ENCODE measurements at places on chromosomes 1 and 21.

DNA sequence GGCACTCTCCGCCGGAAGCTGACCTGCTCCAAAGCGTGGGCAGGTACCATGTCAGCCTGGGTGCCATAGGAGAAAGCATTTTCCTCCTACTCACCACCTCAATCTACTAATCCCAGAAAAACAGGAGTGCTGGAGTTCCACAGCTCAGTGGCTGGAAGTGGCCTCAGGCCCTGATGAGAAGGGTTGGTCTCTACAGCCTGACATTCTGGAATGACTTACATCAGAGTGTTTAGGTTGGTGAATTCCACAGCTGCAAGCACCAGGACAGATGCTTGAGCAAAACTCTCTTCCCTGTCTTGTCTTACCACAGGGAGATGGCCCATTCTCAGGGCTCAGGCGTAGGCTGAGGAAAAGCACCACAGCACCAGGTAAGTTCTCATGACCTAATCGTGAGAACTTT is 5.5 kb downstream of the SEC16B start:
- no peak for DNase-seq

DNA sequence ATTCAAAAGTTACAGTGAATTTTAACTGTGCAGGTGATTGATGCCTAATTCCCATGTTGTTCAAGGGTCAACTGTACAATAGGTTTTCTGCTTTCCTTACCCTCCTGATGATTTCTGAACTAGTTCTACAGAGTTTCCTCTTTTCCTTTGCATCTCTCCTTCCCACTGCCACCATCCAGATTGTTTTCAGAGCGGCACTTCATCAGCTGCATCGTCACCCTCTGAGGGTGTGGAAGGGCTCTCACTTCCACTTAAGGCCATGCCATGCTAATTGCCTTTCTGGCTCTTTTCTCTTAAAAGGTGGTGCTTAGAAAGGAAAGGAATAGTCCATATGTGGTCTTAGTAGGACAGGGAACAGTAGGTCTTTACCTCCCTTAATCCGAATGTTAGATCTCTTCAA is 39.1 kb downstream of the DISC1 start:
- no peak for DNase-seq

- DNase-seq: peak; percentile 88
These were observed at the start of gene SRP9 for GRCh38 chr1:225777583-225778336. Gene SRP9, plus strand, starts transcription at chr1:225777826. Its CDS starts 115 bp downstream, at chr1:225777941.

GRCh38 chr1:22870201-22870871 is 102.3 kb downstream of the LACTBL1 start:
- DNase-seq: no peak

GRCh38 chr1:12778907-12779306 is 5.4 kb downstream of the PRAMEF12 start:
- DNase-seq: no peak

DNA sequence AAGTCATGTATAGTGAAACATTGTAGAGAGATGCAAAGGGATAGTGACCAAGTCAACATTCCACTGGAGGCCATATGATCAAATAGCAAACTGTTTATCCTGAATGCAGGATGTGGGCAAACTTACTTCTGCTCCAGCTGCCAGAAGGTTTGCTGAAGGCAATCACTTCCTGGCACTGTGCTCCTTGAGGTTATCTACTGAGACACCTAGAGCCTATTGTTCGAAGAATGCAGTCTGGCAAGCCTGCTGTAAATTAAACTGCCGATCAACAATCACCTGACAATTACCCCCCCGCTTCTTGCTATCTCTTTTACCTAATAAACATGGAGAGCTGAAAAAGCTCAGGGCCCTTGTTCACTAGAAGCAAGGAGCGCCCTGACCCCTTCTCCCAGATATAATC is 139.4 kb upstream of the B3GALT2 start:
- no peak for DNase-seq

DNA sequence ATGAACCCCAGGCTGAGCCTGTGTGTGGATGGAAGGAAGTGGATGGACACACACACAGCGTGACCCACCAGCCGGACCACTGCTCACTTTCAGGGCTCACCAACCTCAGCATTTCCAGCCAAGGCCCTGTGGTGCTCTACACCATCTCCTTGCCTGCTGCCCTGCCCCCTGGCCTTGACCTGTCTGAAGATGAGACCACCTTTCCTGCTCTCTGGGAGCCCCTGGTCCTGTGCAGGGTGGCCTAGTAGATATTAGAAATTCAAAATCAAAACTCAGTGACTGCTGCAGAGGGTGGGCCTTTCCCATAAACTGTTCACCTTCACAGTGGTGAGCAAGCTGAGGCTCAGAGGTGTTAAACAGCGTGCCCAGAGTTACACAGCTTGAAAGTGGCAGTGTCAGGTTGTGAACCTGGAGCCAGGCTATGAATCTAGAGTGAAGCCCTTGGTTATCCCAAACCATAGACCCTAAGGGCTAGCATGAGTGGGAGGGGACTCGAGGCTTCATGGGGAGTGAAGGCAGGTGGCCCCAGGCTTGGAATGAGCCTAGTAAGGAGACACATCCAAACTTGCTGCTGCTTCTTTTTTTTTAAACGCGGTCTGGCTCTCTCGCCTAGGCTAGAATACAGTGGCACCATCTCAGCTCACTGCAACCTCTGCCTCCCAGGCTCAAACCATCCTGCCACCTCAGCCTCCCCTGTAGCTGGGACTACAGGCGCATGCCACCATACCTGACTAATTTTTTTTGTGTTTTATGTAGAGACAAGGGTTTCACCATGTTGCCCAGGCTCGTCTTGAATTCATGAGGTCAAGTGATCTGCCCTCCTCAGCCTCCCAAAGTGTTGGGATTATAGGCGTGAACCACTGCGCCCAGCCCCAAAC is 41.5 kb downstream of the MAN1C1 start:
- no peak for DNase-seq

DNA sequence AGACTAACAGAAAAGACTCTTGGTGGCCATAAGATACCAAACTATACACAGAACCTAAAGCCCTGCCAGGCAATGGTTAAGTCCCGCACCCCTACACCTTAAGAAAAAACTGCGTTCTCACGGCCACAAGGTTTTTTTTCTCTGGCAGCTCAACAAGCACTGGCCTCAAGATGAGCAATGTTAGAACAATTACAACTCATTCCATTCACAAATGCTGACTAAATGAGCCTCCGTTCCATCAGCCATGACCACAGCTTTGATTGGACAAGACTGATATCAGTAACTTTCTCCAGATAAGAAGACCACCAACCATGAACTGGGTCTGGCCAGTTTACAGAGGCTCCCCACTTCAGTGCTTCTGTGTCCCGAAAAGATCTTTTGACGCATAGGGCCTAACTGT is 31.9 kb downstream of the SEC16B start:
- DNase-seq: no peak

DNA sequence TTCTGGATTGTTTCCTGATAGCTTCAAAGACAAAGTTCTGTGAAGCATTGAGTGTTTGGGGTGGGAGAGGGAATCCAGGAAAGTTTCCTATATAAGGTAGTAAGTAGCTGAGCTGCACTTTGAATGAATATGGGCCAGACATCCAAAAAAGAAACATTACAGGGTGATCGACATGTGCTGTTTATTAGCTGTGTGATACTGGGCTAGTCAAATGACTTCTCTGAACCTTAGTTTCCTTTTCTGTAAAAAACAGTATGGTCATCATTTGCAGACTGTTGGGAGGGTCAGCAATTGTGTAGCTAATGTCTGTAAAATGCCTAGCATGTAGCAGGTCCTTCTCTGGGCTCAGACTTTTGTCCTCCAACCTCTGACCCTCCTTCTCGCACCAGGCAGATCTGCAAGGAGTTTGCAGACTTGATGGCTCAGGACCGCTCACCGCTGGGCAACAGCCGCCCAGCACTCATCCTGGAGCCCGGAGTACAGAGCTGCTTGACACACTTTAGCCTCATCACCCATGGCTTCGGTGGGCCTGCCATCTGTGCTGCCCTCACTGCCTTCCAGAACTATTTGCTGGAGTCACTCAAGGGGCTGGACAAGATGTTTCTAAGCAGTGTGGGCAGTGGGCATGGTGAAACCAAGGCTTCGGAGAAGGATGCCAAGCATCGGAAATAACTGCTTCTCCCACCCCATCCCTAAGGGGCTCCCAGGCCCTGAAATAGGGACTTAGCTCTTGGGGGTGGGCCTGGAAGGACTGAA is 21.1 kb downstream of the TFAP2E start:
- DNase-seq: no peak

DNA sequence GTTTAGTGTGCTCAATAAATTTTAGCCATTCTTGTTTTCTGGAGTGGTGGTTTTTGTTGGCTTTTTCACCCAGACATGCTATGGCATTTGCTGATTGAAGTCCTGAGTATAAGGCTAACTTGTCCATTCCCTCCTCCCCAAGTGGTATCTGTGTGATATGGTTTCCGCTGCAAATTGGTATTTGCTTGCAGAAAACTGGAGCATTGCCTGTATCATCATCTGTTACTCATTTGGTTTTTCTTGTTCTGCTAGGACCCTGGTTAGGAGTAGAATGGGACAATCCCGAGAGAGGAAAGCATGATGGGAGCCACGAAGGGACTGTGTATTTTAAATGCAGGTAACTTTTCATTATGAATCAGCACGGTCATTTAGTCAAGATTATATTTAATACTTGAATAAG is 34.0 kb downstream of the TBCE start:
- DNase-seq: no peak

GRCh38 chr1:157238585-157238984 is 100.4 kb upstream of the ETV3 start:
- no peak for DNase-seq

DNA sequence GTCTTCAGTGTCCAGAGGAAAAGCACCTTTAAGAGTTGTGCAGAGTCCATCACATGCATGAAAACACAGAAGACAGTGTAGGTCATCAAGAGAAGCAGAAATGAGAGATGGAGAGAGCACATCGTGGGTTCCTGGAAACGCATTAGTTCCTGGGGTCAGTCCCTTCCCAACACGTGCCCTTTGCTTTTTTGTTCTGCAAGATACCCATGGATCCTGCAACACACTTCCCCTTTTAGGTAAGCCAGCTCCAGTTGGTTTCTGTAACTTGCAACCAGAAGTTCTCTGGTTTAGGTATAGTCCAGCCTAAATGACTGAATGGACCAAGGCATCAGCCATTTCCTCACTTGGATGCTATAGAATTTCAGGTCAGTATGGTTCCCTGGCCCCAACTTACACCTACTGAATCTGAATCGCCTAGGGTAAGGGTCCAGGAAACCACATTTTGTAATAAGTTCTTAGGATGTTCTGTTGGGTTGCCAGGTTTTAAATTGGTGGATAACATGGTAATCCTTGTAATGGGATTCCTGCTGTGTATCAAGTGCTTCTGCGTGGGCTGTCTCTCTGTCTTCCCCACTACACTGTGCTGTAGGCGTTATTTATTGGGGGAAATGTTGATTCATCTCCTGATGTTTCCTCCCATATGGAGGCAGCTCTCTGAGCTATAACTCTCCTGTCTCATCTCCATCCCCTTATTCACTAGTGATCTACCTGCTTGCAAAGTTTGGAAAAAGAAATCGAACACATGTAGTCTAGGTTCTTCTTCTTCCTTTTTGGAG is 230.6 kb downstream of the TNR start:
- DNase-seq: no peak

- no peak for DNase-seq
These were observed 80.1 kb downstream of the TTLL7 start for GRCh38 chr1:83918688-83919285.

GRCh38 chr1:226210571-226211176 is 12.8 kb upstream of the MIXL1 start:
- no peak for DNase-seq

DNA sequence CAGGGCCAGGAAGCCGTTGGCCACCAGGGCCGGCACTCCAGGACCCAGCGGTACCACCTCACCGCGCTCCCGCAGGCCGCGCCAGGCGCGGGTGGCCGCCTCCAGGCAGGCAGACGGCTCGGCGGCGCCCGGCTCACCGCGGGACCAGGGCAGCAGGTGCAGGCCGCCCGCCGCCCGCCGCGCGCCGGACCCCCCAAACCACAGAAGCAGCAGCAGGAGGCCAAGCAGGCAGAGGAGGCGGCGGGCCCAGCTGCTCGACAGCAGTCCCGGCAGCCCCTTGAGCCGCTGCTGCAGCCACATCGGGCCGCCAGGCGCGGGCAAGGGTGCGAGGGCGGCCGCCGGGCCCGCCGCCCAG is 312 bp downstream of the KIAA2013 start:
- no peak for DNase-seq

- no peak for DNase-seq
These were observed 13.8 kb downstream of the ADORA3 start for GRCh38 chr1:111489604-111490003.

GRCh38 chr1:232062967-232063366 is 436.4 kb downstream of the DISC1 start:
- DNase-seq: no peak

GRCh38 chr1:169390303-169390702 is 22.3 kb downstream of the BLZF1 start:
- DNase-seq: no peak

DNA sequence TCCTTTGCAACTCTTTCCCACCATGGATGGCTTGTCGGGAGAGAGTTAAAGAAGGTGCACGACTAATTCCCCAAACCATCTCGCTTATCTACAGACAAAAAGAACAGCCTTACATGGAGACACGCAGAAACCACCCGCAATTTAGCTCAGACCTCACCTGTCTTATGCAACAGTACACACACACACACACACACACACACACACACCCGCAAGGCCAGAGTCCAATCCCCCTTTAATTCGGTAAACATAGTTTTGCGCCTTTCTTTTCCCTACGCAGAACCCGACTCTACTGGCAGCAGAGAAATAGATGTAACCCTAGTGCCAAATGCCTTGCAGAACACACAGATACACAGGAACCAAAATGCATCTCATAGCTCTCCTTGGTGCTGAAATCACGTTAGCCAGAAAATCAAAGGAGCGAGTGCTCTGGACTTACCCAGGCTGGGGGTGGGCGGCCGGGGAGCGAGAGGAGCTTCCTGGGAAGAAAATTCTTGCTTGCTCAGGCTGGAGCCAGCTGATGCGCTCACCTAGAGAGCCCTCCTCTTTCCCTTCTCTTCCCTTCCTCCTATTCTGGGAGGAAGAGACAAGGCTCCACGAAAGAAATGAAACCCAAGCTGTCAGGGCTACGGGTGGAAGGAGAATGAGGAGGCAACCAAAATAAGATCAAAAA is 470 bp downstream of the TNR start:
- DNase-seq: no peak

DNA sequence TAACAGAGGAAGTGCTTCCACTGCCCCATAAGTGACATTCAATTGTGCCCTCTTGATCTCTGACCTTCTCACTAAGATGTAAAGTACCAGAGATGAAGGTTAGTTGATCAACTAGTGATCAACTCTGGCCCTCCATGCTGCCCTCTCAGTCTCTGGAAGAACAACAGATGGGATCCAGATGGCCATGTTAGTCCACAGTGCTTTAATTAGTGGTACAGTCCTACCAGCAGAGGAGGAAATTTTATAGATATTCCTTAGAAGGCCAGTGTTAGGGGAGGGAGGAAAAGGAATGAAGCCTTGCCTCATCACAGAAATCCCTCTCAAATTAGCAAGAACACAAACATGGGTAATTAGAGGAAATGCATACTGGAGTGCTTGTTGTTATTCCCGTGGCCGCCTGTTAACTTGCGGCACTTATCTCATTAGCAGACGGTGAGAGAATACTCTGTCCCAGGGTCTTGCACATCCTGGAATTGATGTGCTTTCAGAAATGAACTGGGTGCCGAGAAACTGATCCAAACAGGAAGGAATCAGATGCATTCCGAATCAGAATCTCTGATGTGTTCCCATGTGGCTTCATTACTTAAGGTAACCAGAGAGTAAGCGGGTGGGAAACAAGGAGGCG is 91.1 kb upstream of the RGS4 start:
- no peak for DNase-seq
